ENCODE measurements at places on chromosomes 4 and X.

DNA sequence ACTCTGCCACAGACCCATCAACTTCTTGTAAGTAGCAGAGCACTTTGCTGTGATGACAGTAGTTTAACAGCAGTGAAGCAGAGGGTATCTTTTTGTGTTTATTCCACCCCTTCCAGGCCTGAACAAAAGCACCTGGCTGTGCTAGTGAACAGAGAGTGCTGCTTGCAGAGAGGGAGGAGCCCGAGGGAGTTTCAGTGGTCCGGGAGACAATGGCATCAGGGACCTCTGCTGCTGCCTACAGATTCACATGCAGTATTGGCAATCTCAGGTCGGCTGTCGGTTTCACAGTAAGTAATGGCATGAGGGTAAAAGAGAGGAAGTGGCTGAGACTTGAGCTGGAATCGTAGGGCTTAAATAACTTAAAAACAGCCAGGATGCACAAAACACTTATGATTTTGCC lies 755.8 kb downstream of the RPA4 start:
- DNase-seq = no peak

GRCh38 chrX:154349359-154349935 lies 25.0 kb downstream of the FLNA start:
- DNase-seq = no peak

- DNase-seq = no peak
Measured at GRCh38 chr4:53649357-53649756, 58.1 kb upstream of the LNX1 start.

DNA sequence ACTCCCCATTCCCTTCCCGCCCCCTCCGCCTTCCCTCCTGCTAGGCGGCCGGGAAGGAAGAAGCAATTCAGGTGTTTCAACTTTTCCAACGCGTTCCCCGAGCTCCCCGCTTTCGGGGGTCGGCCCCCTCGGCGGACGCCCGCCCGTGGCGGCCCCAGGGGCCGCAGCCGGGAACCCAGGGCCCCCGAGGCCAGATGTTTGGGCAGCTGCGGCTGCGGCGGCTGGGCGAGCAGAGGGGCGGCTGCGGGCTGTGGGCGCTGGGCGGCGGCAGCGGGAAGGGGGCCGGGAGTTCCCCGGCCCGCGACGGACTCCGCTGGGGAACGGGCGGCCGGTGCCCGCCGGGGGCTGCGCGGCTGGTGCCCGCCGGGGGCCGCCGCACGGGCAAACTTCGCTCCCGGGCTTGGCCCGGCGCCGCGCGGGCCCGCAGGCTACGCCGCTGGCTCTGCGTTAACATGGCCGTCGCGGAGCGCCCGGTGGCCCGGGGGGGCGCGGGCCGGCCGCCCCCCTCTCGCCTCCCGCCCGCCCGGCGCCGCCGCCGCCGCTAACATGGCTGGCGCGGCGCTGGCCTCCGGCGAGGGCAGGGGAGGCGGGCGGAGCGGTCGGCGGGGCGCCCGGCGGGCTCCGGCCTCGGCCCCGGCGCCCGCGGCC lies 510 bp downstream of the HMGB3 start:
- no peak for DNase-seq

- no peak for DNase-seq
Measured at GRCh38 chr4:137957806-137958205, 284.3 kb downstream of the SLC7A11 start.

DNA sequence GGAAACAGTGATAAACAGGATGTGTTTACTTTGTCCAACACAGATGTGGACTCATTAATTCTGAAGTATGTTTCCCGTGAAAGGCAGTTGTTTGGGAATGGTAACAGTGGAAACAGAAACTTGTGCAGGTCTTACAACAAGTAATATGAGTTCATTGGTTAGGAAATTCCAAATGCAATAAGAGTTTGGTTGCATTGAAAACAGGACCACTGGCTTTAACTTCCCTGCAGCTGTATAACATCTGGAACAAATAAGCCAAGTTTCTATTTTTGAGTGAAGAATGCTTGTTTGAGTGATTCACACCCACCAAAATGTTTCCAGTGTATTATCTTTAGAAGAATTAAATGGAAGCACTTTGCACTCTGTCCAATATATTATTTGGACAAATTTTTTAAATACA lies 82.4 kb upstream of the BMP3 start:
- DNase-seq = no peak

DNA sequence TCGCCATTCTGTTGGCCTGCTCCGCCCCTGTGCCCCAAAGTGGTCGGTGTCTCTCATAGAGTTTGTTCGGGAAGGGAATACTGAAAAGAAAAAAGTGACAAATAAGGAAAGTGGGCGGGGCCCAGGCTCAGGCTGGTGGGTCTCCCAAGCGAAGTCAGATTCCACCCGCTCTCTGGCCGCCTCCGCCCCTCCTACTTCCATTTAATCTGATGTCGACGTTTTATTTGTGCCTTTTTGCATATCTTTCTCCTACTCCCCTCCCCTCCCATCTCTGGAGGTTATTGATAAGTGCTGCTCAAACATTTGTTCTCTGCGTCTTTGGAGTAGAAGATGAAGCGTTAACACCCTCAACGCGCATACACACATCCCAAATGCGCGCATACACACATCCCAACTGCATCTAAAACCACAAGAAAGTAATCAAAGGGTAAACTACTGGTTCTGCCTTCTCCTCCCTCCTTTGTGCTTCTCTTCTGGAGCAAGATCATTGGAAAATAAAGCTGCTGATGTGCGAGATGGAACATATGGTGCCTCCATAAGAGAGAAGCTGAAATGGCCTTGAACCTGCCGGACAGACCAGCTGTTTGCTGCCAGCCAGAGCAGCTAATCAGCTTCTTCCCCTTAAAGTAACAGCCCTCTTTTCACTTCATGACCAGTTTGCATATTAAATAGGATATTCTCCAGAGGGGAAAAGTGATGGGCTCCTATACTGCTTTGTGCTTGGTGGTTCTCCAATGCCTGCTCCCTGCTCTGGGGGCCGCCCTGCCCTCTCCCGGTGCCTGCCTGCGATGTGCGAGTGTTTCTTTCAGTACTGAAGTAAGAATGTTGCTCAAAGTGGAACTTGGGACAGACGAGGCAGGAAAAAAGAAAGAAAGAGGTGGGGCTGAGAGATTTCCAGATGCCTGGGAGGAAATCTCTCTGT lies 3.1 kb downstream of the MAMLD1 start:
- no peak for DNase-seq

DNA sequence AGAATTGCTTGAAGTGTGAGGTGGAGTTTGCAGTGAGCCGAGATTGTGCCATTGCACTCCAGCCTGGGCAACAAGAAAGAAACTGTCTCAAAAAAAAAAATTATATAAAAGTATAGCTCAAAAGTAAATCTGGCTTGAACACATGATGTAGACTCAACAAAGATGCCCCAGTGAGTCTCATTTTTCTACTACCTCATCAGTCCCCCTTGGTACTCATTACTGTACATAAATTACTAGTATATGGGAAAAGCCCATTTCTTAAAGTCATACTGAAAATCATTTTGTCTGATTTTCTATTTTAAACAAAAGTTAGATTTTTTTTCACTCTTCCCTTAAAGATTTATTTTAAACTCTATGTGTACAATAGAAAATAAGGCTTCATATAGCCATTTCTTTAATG lies 39.2 kb downstream of the FAM241A start:
- no peak for DNase-seq

DNA sequence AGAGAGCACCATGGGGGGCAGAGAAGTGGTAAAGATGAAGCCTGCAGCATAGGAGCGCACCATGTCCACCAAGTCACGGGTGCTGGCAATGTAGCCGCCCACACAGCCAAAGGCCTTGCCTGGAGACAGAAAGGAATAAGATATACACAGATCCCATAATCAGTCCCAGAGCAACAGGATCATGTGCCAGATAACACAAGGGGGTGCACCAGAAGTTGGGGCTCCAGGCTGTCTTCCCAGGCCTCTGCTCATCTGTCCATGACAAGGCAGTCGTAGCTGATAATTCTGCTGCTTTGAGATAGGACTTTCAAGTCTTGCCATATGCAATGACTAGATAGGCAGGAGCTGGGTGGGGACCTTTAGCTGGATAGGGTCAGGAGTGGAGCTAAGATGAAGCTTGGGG lies 14.7 kb downstream of the APEX2 start:
- DNase-seq = no peak

GRCh38 chr4:120111745-120112144 lies 45.1 kb upstream of the MAD2L1 start:
- DNase-seq = no peak

DNA sequence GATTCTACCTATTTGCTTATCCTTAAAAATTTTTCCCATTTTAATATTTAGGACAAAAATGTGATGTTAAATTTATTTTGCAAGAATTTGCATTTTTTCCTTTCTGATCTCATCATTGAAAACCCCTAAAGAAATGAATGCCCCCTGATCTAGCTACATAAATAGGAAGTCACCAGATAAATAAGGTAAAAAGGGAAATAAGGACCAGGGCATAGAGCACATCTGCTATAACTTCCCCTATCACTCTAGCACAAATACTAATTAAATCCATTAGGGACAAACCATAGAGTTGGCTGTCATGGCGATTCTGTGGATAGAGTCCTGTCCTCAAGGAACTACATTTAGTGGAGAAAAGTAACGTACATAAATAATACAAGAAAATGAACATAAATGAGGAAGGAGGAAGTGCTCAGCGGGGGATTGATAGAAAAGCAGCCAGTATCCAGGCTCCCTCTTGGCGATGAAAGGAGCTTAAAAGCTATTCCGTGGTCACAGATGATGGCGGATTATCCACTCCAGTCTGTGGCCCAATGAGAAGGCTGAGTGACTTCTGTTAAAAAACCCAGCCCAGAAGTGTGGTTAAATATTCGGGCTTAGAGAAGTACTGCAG lies 76.9 kb upstream of the RPL34 start:
- DNase-seq = no peak

DNA sequence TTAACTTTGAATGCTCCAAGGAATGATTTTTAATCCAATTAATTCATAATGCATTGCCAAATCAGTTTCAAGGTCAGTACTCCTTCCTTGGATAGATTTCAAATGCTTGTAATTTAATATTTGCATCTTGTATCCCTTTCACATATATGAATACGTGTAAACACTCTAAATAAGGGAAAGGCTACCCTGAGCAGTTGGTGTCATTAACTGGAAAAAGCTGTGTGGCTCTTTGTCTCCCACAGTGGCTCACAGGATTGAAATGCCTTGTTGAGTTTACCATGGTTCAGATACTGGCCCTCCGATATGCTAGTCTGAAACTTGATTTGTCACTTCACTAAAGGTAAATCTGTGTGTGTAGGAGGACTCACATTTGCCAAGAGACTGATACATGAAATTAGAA lies 16.7 kb upstream of the ACOT9 start:
- DNase-seq = no peak

DNA sequence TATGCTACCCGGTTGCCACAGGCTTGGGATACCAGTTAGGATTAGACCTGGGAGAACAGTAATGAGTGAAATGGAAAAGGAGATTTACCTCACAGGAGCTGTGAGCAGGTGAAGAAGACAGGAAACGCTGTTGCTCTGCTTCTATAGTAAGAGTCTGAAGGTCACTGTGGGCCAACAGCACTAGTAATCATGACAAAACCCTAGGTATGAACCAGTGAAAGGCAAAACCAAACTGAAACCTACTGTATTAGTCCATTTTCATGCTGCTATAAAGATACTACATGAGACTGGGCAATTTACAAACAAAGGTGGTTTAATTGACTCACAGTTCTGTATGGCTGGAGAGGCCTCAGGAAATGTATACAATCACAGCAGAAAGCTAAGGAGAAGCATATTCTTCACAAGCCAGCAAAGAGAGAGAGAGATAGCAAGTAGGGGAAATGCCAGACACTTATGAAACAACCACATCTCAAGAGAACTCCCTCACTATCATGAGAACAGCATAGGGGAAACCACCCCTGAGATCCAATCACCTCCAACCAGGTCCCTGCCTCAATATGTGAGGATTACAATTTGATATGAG lies 736.7 kb upstream of the INTU start:
- DNase-seq = no peak

DNA sequence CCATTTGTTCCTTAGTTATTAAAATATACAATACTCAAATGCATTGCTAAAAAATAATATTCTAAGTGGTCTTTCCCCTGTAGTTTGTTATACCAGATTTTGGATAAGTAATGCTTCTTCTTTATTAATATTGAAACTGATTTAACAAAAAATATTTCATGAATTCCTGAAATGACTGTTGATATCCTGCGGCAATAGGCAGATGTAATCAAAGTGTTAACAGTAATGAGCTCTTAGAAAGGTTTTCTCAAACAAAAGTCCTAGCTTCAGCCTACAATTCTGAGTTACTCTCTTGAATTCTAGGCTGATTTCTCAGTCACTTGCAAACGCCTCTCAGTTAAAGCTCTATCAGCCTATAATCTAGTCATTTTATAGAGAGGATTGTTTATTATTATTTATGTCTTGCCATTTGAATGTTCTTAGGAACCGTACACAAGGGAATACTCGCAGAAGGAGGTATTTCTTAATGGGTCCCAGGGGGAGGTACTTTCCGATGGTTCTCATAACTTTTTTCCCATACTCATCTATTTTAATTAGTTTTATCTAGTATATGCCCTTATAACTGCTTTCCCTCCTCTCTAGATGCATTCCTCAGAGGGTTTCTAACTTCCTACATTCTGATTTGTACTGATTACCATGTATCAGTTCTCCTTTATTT lies 96.8 kb downstream of the FNIP2 start:
- no peak for DNase-seq

- no peak for DNase-seq
Measured at GRCh38 chr4:112063260-112063659, 82.0 kb upstream of the FAM241A start.

DNA sequence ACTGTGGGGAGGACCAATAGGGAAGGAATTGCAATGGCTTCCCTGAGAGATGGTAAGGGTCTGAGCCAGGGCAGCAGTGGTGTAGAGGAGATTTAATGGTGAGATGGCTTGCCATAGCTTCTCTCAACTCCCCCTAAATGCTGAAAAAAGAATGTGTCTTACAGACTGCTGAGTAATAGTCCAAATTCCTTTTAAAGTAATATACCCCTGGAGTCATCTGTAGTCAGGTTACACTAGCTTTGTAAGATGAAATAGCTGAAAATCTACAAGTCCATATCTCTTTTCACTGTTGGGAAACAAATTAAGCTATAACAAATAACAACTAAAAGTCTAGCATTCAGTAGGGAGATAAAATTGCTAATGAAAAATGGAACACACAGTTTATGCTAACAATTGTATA lies 33.5 kb downstream of the MAPK10 start:
- no peak for DNase-seq

DNA sequence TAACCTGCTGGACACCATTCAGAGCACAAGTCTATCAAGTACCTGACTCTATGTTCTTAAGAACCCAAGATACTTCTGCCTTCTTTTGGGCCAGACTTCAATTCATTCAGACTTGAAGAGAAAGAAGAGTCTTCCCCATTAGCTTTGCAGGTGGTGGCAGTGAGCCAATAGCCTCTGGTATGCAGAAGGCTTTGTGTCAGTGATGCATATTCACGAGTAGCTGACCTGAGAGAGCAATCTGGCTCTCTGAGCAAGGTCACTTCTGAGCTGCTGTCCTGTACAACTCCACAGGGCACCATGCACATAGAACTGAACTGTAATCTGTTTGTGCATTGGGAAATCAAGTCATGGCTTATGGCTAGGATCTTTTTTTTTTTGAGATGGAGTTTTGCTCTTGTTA lies 39.9 kb upstream of the SPINK2 start:
- DNase-seq = no peak

- DNase-seq = no peak
Measured at GRCh38 chrX:48751343-48751742, 10.2 kb upstream of the GLOD5 start.

Data from T-helper 17 cell (primary cell).